ENCODE measurements at places on chromosomes 1 and 21.
A peak's percentile ranks its signal among the peaks of the same experiment; 100 is the strongest.

DNA sequence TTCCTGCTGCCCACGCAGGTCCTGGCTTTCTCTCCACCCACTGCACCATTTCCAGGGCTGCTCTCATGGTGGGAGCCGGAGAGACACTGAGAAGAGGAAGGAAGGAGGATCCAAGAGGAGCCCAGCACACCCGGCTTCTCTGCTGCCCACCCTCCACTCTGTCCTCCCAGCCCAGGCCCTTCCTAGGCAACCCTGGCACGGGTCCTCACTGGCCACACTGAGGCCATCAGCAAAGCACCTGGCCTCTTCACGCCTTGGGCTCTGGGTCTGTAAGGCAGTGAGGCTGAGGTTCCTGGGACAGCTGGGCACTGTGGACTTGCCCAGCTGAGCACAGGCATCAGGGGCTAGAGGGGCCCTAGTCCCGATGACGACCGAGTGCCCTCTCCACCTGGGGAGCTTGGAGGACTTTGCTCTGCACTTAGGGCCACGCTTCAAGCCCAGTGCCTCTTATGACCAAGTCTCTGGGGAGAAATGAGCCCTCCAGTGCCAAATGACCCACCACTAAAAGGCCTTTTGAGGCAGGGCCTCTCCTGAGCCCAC, 43.1 kb downstream of the PDE9A start:
- no peak for DNase-seq

GRCh38 chr21:31132574-31133242, 94.4 kb upstream of the KRTAP19-8 start:
- no peak for DNase-seq

- no peak for DNase-seq
These were observed 12.3 kb downstream of the TAL1 start for GRCh38 chr1:47219590-47220220.

DNA sequence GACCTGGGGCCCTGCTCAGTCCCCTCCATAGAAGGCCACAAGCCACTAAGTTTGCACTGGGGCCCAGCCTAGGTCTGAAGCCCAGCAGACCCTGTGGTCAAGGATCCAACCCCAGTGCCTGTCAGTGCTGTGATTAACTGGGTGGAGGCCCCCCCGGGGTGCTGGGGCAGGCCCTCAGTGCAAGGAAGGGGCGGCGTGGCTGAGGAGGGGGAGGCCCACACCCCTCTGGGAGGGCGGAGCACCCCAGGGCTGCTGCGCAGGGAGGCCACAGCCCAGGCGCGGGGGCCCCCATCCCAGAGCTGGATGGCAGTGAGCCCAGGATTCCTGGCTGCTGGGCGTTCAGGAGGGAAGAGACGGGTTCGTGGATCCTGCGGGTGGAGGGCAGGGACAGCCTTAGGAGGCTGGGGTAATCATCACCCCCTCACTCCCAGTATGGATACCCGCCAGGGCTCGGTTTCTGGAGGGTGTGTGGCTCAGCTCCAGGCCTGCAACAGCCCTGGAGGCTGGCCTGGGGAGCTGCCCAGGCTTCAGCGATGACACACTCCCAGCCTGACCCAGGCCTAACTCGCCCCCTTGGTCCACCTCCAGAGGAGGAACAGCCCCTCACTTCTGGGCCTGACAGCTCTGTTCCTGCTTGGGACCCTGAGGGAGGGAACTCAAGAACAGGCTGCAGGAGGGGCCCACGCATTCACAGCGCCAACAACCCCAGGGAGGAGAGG, 890 bp downstream of the GJC2 start:
- no peak for DNase-seq

GRCh38 chr1:55427606-55428005, 212.4 kb upstream of the USP24 start:
- DNase-seq, result no peak

DNA sequence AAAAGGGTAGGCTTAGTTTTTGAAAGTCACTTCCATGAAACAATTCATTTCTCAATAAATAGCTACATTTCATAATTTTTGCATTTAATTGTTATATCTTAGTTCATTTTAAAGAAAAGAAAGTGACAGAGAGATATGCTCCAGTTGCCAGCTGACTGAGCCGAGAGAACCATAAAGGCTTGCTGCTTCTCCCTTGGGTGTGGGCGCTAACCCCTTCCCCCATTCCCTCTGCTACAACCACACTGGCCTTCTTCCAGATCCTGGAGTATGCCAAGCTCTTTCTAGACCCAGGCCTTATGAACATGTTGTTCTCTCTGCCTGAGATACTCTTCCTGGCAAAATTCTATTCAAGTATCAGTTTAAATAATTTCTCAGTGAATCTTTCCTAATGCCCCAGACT, 12.3 kb downstream of the SORT1 start:
- DNase-seq, result no peak

DNA sequence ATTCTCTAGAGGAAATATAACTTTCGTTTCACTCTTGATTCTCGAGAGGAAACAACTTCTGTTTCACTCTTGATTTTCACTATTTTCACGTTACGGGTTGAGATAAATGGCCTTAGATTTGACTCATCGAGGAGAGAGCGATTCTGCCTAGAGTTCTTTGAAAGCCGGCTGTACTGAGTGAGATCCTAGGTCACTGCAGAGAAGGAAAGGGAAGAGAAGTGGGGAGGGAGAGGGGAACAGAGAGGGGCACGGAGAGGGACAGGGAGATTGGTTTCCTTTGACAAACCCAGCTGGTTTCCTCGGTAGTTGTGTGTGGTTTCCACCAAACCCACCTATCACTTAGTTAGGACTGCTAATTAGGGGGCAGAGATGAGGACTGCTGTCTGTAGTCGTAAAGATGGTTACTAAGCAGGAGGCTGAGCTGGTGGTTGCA, 21.6 kb upstream of the GPR137B start:
- DNase-seq, result no peak

GRCh38 chr21:44828362-44829056, 10.6 kb upstream of the SUMO3 start:
- no peak for DNase-seq

DNA sequence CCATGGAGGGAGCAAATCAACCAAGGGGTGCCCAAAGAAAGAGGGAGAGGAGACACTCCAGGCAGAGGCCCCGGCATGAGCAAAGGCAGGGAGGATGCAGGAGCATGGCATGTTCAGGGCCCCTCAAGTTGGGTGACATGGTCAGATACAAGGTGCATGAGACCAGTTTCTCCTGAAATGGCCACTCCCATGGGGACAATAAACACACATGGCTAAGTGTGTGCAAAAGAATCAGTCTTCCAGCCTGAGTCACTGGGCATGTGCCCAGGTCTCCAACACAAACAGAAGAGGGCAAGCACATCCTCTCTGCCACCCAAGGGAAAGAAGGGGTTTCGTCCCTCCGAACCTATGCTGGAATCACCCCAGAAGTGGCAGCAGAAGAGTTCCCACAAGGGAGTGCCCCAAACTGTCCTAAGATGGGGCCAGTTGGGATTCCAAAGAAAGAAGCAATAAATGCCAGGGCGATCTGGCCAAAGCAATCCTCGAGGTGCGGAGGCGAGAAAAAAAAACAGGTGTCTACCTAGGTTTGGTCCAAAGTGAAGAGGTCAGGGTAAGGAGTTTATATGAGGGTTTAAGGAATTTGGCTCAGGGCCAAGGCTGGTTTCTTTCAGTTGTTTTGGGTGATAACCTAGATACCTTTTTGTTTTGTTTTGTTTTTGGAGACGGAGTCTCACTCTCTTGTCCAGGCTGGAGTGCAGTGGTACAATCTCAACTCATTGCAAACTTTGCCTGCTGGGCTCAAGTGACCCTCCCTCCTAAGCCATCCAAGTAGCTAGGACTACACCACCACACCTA, 13.2 kb downstream of the CASP9 start:
- no peak for DNase-seq

DNA sequence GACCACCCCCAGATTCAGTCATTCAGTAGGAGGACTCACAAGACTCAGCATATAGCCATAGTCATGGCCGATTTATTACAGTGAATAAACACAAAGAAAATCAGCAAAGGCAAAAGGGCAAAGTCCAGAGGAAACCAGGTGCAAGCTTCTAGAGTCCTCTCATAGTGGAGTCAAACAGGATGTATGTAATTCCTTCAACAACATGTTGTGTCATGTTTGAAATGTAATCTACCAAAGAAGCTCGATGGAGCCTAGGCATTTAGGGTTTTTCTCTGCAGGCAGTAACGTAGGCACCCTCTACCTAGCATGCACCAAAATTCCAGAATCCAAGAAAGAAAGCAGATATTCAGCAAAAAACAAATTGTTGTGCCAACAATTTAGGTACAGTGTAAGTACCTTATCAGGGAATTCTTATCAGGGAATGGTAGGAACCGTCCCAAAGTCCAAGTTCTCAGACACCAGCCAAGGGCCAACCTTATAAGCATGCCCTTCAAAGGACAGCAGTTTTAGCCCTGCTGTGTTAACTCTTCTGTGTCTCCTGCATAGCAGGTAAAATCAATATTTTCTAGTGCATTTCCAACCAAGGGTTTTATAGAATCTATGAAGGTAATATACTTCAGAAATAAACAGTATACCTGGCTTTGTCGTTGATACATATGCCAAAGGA, 16.1 kb upstream of the SLAMF6 start:
- no peak for DNase-seq

DNA sequence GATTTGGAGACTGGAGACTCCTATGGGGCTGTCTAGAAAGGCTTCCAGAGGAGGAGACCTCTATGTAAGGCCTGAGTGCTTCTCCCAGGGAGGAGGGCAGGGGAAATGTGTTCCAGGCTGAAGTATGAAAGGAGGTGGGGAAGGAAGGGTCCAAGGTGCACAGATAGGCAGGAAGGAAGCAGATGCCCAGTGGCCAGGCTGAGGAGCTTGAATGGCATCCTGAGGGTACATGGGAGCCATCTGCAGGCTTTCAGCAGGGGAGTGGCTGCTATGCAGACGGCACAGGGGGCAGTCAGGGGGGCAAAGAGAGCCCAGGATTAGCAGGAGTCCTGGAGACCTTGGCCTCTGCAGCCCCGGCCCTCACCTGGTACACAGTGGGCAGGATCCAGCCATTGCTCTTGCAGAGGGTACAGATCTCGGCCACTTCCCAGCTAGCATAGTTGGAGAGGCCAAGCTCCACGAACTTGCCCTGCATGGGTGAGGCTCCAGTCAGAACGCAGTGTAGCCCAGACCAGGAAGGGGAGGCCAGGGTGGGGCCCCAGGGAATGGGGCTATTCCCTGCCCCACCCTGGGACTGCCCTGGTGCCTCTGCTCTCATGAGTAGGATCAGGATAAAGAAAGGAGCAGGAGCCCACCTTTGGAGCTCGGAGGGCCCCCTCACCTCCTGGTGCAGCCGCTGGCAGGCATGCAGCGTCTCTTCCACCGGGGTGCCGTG, 4.0 kb downstream of the AKR7A2 start:
- DNase-seq, result no peak

- DNase-seq, result no peak
These were observed 175.7 kb downstream of the HHIPL2 start for GRCh38 chr1:222372221-222372620.

DNA sequence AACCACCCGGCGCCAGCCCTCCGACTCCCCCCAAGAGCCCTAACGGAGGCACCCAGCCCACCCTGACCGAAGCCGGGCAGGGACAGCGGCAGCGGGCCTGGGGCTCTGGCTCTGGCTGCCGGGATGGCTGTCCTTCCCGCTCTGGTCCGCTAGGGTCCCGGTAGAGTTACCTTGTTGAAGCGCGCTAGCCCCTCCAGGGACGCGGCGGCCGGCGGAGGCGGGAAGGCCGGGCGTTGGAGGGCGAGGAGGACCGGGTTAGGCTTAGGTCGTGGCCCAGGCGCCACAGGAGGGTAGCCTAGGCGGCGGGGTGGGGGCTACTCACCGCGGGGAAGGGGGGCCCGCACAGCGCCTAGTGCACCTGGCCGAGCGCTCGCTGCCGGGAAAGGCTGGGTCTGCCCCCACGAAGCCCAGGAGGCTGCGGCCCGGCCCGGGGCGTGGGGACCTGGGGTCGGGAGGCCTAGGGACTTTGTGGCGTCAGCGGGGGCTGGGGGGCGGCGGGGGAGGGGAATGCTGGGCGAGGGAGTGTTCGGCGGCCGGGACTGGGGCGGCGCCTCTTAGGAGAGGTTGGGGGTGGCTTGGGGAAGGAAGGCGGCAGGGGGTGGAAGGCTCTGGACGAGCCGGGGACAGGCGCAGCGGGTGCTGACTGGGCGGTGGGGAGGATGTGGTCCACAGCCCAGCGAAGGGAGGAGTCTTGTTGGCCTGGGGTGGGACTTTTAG, at the start of gene TRIM17:
Gene TRIM17 (minus strand): TSS at position 645 of the 717 bp plus-strand sequence. CDS start 1,789 bp downstream, outside the sequence.
- DNase-seq, result no peak

- DNase-seq, result no peak
These were observed 7.8 kb downstream of the PTTG1IP start for GRCh38 chr21:44865561-44866280.

DNA sequence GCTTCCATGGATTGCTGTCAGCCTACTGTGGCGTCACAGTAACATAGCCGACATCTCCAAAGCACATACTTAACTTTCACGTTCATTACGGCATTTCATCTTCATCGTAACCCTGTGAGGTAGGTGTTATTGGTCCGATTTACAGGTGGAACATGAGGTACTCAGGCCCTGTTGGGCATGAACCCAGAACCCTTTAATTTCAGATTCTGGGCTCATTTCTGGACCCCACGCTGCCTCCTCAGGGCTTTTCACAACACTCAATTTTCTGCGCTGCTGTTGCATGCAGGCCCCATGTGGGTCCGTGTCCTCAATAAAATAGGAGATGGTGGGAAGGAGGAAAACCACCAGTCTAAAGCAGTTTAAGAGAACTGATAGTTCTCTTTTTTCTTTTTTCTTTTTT, 39.6 kb downstream of the UBE2T start:
- DNase-seq, result no peak

- peak; percentile 38 for DNase-seq
These were observed 1.9 kb upstream of the OR2T10 start for GRCh38 chr1:248599396-248599795.

GRCh38 chr1:179372160-179372559, 6.4 kb downstream of the AXDND1 start:
- no peak for DNase-seq

GRCh38 chr21:14536929-14537328, 9.2 kb downstream of the SAMSN1 start:
- no peak for DNase-seq

DNA sequence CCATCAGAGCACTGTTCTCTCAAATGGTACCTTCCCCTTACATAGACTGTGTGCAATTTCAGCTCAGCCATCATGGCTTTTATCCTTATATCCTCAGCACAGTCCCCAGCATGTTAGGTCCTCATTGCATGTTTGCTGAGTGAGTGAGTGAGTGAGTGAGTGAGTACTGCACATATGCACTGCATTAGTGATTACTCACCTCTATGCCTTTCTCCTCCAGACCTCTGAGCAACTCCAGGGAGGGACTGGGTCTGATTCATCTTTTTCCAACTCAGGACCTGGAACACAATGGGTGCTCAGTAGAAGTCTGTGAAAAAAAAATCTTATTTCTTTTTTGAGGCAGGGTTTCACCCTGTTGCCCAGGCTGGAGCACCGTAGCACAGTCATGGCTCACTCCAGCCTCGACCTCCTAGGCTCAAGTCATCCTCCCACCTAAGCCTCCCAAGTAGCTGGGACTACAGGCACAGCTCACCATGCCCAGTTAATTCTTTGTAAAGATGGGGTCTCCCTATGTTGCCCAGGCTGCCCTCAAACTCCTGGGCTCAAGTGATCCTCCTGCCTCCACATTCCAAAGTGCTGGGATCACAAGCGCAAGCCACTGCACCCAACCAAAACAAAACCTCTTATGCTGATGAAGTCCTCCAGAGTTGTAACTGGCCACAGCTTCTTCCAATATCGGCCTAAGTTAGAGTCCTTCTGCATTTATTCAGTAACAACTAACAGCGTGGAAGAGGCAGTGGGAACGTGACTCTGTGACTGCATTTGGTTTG, 23.7 kb downstream of the RNU5D-1 start:
- DNase-seq, result no peak

All from SJCRH30 (cell line).